Osteocyte (in vitro differentiated cells): ENCODE measurements at places on chromosomes 2 and 18. TPM values are rescaled to one million over a fixed set of nuclear protein-coding genes. Genes with fewer than 3 reads are reported as not detected.

DNA sequence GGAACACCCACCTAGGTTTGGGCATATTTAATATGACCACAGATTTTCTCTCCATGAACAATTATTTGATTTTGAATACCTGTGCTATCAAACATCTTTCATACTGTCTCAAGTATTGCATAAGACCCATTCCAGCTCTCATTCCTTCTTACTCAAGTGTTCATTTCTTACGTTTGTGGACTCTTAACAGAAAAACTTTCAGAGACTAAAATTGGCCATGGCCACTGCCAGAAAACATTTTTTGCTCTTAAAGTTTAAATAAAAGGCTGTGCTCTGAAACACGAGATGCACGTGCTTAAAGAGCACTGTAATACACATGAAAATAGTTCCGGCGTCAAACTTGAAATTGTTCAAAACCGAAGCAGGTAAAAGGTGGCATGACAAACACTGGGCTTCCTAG lies 89.3 kb downstream of the LIMS1 start:
- no peak for DNase-seq

TRPM8 gene
- total RNA-seq = not detected in 2 replicates

- DNase-seq = no peak
Observed at GRCh38 chr2:223580951-223581350, 21.2 kb downstream of the SCG2 start.

TMEM178A gene
- total RNA-seq = 0.71 and 1.6 TPM in 2 replicates

SLC1A4 gene
- 78.7 and 81.8 TPM in 2 replicates for total RNA-seq

GRCh38 chr2:191578031-191578430 lies 99.9 kb upstream of the NABP1 start:
- DNase-seq = no peak

GRCh38 chr18:58955738-58956137 lies 91.1 kb downstream of the ZNF532 start:
- DNase-seq = no peak

DNA sequence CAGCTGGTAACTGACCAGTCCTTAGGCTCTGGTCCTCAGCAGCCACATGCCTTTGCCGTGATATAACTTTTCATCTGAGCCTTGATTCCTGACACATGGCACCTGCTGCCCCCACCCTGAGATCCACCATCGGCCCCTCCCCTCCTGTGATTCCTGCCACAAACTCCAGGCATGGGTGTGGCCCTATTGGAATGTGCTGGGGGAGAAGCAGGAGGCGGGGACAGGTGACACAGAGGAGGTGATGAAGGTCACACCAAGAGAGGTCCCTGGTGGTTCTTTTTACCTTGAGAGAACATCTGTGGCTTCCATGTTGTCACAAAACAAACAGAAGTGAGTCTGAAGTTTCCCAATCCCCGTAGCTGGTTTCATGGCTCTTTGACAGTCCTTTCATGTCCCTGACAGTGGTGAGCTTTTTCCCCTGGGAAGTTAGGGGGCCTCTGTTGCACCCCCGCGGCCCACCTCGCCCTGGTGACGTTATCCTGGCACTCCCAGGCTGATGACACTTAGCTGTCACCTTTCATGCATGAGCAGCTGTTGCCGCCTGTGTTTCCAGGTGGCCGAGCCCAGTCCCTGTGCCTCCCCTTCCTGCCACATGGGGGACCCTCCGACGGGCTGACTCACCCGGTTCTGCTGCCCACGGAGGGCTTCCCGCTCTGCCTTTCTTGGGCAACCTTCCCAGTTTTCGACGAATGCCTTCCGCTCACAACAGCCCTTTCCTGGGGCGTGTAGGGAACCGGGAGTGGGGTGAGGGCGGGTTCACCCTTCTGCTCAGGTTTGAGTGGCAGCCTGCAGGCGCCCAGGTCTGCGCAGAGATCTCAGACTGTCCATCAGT lies 66.3 kb upstream of the GLI2 start:
- no peak for DNase-seq

- DNase-seq = no peak
Observed at GRCh38 chr2:188293601-188294351, 2.1 kb downstream of the GULP1 start.

DNA sequence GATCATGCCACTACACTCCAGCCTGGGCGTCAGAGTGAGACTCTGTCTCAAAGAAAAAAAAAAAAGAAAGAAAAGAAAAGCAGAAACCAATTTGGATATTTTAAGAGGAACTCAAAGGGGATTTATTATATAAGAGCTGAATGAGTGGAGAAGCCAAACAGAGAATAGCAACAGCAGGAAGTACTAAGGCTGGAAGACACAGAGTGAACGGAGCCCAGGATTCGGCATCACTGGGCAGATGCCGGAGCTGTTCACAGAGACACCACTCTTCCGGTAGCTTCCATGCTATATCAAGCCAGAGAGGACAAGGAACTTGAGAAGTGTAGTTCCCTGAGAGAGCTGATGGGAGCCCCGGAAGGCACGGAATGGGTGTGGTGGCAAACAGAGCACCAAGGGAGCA lies 47.0 kb upstream of the CABLES1 start:
- DNase-seq = no peak

DNA sequence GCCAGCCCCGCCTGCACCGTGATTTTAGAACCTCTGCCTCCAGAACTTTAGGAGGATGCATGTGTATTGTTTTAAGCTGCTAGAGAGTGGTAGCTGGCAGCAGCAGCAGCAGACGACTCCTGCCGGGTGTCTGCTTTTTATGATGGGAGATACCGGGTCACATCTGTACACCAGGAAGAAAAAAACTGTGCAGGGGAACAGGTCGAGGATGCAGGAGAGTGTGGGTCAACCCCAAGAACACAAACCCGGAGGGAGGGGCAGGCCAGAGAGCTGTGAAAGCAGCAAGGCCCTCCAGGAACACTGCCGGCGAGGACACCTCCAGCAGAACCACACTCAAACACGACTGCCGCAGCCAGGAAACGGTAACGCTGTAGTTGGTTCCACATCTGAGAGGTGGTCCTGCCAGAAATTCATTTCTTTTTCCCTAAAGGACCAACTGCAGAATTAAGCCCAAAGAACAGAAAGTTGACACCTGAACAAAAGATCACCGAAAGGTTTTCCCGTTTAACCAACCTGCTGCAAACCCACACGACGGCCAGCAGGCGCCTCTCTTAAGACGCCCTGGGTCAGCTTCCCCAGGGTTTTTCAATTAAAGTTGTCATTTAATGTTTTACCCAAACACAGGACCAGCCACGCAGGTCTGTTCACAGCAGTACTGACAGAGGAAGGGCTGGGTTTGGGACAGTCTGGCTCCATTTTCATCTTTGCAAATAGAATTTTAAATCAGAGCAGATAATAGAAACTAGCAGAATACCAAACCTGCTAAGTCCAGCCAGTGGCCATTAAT lies 60.5 kb downstream of the NDUFA10 start:
- DNase-seq = no peak

AP1S3 gene
- total RNA-seq = 3.1 and 3.5 TPM in 2 replicates

GRCh38 chr2:15047184-15047583 lies 414.7 kb downstream of the LRATD1 start:
- DNase-seq = no peak

DNA sequence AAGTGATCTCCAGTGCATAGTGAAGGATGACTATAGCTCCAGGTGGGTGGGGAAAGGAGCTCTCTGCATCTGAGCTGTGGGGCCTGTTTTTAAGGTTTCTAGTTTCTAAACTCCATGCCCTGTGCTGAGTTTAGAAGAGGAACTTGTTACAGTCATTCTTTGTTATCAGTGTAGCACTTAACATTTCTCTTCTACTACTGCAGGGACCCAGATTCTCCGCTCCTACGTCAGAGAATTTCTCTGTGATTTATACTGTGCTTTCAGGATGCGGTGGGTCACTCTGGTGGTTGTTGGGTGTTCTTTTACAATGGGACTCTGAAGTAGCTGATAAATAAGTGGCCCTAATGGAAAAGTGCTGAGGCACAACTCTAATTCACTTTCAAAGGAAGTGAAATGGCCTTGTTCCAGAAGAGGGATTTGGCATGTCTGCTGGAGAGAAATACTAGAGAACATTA lies 122.0 kb downstream of the WDSUB1 start:
- no peak for DNase-seq

DNA sequence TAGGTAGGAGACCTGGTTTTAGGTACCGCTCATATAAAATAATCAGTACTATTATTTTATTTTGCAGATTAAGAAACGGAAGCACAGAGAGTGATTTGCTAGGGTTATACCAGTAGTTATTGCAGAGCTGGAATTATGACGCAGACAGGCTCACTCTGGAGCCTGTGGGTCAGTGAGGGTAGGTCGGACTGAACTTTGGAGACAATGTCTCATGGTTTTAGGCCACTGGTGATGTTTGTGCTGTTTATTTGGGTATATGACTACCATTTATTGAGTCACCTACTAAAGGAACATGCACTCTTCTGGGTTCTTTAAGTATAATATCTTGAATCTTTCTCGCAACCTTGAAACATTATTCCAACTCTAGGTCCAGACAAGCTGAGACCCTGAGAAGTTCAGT lies 33.5 kb upstream of the IL1R1 start:
- no peak for DNase-seq

- DNase-seq = no peak
Observed at GRCh38 chr2:96923810-96924774, 54.2 kb upstream of the SEMA4C start.

- DNase-seq = peak; percentile 38
Observed at GRCh38 chr2:127158614-127159290, 51.8 kb upstream of the BIN1 start.

DNA sequence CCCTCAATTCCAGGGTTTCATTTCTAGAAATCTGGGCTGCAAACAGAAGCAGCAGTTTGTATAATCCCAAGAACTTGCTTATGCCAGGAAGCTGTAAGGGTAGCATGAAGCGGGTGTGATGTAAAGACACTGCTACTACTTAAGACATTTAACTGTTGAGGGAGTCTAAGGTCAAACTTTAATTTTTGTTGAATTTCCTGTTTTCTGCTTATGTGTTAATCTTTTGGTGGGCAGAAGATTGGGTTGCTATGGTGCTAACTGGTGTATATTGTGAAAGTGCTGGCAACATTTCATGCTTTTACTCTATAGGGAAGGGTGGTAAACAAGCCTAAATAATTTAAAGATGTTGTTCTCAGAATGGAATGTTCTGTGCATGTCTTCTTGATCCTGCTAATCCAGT lies 2.7 kb downstream of the NCOA1 start:
- no peak for DNase-seq

GRCh38 chr18:58391932-58392323 lies 237.0 kb downstream of the ALPK2 start:
- DNase-seq = no peak

PAX8 gene
- total RNA-seq = not detected in 2 replicates

CPS1 gene
- total RNA-seq = 17.9 and 22.3 TPM in 2 replicates
